ENCODE measurements at places on chromosomes 7 and 10. TPM values are rescaled to one million over a fixed set of nuclear protein-coding genes. Genes with fewer than 3 reads are reported as not detected.

FIGNL1 gene
- total RNA-seq, result 8.5 TPM

PVRIG gene
- 1.2 TPM for total RNA-seq

GFRA1 gene
- 65.8 TPM for total RNA-seq

VSTM4 gene
- 16.4 TPM for total RNA-seq

CALD1 gene
- total RNA-seq, result 534 TPM

NAMPT gene
- total RNA-seq, result 286 TPM

SPDYE9 gene
- total RNA-seq, result not detected

STK31 gene
- total RNA-seq, result 1.8 TPM

CHAT gene
- total RNA-seq, result not detected

LIPJ gene
- total RNA-seq, result 0.13 TPM

SPDYE2B gene
- not detected for total RNA-seq
